ENCODE measurements at places on chromosomes 11 and 22.
A peak's percentile ranks its signal among the peaks of the same experiment; 100 is the strongest.

GRCh38 chr11:4048340-4048739 lies 46.3 kb upstream of the RRM1 start:
- peak; percentile 48 for DNase-seq

DNA sequence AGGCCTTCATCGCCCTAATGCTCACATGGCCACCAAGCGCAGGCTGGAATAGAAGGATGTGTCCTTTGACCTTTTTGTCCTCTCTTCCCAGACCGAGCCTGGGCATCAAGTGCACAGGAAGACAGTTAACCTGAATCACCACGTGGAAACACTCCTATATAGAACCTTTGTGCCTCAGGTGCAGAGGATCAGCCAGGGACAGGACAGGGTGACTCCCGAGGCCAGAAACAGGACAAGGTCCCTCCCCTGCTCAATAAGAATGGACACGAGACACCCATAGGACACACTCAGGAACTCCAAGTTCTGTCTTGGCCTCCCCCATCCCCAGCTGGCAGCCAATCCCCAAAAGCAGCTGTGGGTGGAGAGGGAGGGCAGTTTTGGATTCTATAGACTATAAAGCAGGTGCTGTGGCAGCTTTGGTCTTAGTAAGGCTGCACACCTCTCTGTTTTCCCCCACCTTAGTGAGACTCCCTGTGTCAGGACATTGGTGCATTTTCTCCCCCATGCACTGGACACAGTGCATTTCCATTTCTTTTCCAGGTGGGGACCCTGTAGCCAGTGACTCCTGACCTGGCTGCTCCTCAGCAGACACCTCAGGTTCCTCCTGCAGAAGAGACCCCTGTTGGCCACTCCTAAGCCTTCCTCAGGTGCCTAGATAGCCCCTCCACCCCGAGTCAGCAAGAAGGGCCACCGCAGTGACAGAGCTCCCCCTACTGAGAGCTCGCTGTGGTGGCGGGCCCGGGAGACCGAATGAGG lies 43.6 kb upstream of the POU2AF1 start:
- DNase-seq = peak; percentile 61

GRCh38 chr11:6864438-6864837 lies 1.6 kb downstream of the OR10A2 start:
- peak; percentile 29 for DNase-seq

DNA sequence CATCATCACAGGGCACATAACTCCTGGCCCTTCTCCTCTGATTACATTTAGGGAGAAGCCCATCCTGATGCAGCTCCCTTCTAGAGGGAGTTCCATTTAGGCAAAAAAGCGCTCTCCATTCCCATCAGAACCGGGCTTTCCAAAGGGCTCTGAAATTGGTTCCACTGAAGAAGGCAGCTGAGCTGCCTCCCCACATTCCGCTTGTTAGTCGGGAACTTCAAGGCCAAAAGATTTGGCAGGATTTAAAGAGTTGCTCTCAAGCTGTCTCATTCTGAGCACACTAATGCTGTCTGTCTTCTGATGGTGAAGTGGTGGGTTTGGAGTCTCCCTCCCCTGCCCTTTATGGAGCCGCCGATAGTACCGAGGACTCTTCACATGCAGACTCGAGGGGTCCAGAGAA lies 26.6 kb upstream of the CABP7 start:
- no peak for DNase-seq

DNA sequence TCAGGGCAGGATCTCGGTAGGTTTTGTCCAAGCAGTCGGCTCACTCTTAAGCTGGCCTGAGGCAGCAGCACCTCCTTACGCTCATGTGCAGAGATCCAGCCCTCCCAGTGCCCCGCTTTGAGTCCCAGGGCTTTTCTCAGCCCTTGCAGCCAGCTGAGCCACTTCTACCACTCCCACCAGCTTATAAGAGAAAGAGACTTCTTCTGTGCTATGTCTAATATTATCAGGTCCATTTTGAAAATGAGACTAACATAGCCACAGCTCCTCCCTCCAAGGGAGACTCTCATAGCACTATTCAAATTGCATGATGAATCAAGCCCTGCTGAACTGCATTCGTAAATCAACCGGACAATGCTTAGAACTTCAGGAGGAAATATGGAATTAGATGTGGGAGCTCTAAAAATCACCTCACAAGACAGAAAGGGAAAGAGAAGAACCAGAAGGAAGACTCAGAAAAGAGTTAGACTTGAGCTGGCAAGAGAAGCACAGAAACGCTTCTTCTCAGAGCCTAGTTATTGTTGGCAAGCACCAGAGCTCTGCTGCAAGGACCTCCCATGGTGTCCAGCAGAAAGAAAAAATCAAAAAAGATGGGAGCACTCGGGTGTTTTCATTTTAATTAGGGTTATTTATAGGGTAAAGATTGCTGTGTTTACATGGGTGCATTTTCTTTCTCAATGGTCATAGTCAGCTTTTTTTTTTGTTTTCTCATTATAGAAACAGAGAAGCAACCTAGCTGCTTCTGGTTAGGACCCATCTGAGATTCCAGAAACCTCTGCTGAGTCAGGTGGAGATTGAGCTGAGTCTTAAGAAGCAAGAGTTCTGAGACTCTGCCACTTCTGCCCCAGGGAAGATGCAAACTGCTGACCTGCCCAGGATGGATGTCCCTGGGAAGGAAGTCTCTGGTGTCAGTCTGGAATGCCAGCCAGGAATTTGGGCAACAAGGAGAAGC lies 181.4 kb downstream of the ETS1 start:
- no peak for DNase-seq

DNA sequence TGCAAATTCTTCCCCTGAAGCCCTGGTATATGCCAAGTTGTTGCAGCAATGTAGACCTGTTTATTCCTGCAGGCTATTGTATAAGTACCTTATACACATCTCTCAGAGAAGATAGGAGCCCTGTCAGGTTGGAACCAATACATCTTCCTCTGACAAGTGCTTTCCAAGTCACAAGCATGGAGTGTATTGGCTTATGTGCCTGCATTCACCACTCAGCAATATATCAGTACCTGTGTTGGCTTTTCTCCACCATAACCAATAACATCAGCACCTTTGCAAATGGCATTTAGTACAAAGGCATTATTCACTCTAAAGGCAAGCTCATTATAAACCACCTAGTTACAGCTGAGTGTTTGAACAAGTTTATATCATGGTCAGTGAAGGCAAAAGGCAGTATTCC lies 611.7 kb upstream of the CNTN5 start:
- no peak for DNase-seq

- DNase-seq = no peak
Measured at GRCh38 chr11:69086152-69087132, 37.7 kb downstream of the TPCN2 start.

- DNase-seq = no peak
Measured at GRCh38 chr11:69873166-69874077, 54.2 kb upstream of the FGF3 start.

DNA sequence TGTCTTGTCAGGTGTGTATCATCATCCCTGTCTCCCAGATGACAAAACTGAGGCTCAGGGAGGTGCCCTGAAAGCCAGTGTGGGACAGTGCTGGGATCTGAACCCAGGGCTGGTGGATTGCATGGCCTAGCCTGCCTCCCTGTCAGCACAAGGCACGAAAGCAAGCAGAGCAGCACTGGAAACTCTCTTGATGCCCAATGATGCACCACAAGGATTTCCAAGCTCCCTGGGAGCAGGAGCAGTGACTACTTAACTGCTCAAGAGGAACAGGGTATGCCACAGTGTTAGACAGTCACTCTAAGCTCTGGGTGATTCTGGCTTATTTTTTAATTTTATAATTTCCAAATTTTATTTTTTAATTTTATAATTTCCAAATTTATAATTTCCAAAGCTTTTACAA lies 9.0 kb downstream of the ZC3H7B start:
- no peak for DNase-seq

DNA sequence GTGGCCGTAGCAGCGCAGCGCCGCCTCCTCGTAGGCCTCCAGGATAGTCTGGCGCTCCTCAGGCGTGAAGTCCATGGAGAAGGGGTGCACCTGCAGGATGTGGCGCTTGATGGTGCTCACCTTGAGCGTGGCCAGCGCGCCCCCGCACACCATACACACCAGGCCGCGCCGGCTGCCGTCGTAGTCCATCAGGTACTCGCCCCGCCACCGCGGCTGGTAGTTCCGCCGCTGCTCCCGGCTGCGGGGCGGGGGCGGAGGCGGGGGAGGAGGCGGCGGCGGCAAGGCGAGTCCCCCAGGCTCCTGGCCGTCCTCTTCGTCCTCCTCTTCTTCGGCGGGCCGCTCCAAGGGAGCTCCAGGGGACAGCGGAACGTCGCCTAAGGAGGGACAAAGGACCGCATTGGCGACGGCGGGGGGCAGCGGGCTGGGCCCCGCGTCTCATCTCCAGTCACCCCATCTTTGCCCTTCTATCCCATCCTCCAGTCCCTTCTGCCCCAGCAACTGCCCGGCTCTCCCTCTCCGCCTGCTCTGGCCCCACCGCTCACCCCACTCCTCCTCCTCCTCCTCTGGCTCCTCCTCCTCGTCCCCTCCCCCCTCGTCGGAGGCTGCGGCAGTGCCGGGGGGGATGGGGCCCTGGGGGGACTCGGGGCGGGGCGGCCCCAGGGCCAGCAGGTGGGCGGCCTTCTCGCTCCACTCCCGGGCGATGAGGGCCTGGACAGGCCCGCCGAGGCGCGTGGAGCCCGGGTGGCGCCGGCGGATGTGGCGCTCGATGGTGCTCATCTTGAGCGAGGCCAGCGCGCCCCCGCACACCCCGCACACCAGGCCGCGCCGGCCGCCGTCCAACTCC lies 4.9 kb downstream of the ZFTA start:
- DNase-seq = no peak

DNA sequence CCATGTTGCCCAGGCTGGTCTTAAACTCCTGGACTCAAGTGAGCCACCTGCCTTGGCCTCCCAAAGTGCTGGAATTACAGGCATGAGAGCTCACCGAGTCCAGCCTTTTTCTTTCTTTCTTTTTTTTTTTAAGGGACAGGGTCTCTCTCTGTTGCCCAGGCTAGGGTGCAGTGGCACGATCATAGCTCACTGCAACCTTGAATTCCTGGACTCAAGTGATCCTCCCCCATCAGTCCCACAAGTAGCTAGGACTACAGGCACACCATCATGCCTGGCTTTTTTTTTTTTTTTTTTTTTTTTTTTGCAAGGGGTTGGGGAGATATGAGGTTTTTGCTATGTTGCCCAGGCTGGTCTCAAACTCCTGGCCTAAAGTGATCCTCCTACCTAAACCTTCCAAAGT lies 78.5 kb downstream of the MRTFA start:
- DNase-seq = no peak

DNA sequence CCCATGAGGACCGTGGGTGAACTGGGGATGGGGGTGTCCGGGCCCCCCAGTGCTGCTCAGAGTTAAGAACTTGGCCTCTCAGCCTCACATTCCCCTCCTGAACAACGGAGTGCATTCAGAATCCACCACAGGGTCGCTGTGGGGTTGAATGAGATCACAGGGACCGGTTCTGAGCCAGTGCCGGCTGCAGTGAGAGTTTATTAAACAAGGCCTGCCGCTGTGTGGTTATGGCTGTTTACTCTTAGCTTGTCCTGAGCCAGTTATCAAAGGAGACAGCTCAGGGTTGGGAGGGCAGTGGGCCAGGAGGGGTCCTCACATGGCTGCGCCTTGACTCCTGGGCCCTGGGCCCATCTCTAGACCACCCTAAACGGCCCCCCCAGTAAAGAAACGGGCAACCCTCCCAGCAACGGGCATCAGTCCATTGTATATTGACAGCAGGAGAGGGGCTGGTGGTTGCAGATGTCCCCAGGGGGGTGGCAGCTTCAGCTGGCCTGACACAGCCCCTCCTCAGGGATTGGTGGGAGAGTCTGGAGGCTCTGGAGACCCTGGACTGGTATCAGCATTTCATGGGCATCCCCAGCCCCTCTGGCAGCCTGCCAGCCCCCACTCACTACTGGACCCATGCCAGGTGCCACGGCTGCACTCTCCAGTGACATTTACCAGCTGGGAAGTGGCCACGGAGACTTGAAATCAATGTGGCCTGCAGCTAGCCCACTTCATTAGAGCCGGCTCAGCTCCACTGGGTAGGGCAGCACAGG lies 15.1 kb upstream of the CABP7 start:
- no peak for DNase-seq

DNA sequence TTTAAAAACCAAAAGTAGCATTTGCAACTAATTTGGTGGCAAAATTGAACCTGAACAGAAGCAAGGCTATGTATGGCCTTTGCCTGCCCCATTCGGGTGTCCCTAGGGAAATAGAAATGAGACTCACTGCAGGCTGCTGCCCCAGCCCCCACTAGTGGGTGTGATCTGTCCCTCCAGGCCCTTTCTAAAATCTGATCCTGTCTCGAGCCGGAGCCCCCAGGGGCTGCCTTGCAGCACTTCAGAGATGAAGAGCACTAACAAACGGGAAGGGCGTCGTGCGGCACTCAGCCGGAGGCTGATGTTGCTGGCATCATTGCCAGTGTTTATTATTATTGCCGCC lies 43.2 kb downstream of the CD82 start:
- no peak for DNase-seq

- peak; percentile 53 for DNase-seq
Measured at GRCh38 chr11:57476757-57477506, 16.6 kb downstream of the RTN4RL2 start.

DNA sequence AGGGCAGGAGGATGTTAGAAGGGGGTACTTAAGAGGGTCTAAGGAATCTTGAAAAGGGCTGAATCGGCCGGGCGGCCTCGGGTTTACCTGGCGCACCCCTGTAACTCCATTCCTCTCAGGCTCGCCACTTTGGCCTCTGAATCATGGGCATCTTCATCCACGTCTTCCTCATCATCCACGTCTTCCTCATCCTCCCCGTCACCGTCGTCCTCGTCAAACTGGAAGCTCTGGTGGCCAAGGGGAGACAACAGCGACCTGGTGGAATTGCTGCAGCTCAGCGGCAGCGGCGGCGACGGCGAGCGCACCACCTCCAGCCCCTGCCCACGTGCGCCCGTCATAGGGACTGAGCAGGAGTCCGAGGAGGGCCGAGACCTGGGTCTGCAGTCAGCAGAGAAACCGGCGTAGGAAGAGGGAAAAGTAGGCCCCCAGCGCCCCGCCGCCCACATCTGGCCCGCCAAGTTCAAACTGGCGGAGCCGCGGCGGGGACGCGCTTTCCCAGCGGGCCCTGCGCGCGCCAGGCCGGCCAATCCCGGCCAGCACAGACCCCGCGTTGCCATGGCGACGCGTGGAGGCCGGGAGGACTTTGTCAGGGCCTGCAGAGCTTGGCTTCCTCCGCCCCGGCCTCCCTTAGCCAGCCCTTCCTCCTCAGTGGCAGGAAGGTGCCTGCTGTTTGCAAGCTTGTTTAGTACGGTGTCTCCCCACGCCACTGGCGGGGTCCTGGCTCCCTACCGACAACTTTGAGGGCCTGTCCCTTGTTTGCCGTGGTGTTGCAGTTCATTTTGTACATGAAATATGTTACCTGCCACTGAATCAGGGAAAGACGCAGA lies at the start of gene CCDC34:
Gene CCDC34 (minus strand): TSS at position 467 of the 827 bp plus-strand sequence. CDS start 21 bp downstream, at position 446.
- DNase-seq = peak; percentile 94

- peak; percentile 16 for DNase-seq
Measured at GRCh38 chr11:68872216-68873003, 30.7 kb upstream of the CPT1A start.

DNA sequence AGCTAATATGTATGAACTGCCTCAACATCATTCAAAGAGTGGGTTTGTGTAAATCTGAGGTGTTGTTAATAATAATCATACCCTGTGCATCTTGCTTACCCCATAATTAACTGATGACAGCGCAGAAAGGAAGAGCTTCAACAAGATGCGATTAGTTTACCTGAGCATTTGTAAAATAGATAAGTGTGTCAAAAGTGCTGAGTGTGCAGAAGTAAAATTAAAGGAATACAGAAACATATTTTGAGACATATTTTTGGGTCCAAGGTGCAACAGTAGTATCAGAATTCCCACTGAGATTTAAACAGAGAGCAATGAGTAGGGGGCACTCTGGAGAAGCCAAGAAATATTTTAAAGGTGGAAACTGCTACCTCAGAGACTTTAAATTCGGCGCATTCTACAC lies 6.1 kb downstream of the BLID start:
- no peak for DNase-seq

- peak; percentile 40 for DNase-seq
Measured at GRCh38 chr11:77710358-77710757, 72.8 kb upstream of the CLNS1A start.

- DNase-seq = peak; percentile 62
Measured at GRCh38 chr11:450809-451451, 851 bp downstream of the PTDSS2 start.

Data from foreskin fibroblast (primary cell).